Tibial artery (tissue), 4 donors: ENCODE measurements at places on chromosomes 11 and 22.

- no peak for DNase-seq
Measured at GRCh38 chr11:61162092-61162941, 1.1 kb upstream of the VPS37C start.

- DNase-seq = peak; percentile 75
Measured at GRCh38 chr11:44627911-44628729, 62.7 kb downstream of the CD82 start.

- no peak for DNase-seq
Measured at GRCh38 chr11:118276422-118276821, 12.3 kb upstream of the MPZL2 start.

- no peak for DNase-seq
Measured at GRCh38 chr22:44622147-44622427, 79.9 kb upstream of the PRR5 start.

- no peak for DNase-seq
Measured at GRCh38 chr11:84780689-84781293, 846.4 kb downstream of the DLG2 start.

DNA sequence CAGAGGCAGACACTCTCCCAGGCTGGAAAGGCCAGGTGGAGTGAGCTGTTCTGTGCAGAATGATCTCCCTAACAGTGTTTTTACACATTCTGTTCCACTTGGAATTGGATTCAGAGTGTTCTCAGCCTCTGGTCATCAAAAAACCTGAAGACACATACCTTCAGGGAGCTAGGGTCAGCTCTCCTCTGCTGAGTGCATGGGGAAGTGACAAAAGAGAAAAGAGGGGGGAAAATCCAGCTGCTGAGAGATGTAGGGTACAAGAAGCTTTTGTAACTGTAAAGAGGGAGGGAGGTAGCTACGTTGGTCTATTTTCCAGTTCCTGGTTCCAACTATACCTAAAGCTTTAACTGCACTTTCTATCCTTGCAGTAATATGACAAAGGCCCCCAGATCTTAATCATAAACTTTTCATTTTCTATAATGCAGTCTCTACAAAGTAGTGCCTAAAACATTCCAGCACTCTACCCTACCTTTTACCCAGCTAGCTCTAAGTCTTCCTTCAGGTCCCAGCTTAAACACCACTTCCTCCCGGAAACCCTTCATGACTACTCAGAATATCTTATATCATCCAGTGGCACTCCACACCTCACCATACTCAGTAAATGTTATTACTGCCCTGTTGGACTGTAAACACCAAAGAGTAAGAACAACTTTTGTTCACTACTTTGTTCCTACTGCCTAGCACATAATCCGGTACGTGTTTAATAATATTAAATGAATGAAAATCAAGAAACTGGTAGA lies 9.2 kb downstream of the MAPK1 start:
- DNase-seq = no peak

DNA sequence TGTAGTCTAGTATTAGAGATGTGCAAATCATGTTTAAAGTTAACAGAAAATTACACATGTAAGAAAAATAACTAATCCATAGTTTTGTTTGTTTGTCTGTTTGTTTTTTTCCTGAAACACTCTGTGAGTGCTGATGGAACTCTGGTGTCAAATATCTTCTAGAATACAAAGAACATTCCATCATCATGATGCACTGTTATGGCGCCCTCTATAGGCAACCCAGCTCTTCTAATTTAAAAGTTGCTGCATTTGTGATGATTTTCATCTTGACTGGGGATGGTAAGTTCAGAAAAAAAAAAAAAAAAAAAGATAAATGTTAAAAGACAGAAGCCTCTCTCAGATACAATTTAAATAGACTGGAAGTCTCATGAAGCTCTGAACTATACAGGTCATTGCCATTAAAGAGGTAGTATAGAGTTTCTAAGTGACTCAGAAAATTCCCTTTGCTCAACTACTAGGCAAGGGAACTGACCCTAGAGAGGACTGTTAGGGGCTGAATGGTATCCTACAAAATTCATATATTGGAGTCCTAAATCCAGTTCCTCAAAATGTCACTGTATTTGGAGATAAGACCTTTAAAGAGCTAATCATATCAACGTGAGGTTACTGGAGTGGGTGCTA lies 597.2 kb upstream of the ANO3 start:
- DNase-seq = no peak

DNA sequence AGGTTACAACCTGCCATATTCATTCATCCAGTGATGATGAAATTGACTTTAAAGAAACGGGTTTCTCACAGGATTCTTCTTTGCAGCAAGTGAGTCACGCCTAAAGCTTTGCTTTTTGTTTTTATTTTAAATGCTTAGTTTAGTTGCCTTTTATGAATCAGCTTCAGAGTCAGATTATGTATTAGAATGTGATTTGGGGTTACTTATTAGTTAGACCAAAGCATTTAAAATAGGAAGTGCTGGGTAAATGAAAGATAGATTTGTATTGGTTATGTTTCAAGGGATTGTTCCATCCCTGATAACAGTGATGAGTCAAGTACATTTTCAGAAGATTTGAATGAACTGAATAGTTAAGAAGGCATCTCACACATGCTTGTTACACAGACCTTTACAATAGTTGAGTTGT lies 101.3 kb upstream of the GAL start:
- no peak for DNase-seq

DNA sequence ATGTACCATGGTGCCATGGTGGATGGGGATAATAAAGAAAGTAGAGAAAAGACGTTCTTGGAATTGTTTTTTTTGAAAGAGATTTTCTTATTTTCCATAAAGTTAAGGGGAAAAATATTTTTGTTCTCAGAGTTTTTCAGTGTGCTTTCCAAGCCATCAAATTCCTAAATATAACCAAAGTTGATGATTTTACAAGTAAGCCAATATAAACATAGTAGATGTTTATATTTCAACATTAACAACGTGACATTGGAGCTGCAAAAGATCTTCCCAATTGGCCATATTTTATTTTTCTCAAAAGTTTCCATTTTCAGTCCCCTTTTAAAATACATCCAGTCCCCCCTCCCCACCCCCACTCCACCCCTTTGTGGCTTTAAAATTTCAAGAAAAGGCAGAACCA lies 80.9 kb upstream of the PICALM start:
- no peak for DNase-seq
